Fibroblast of mammary gland (primary cell): ENCODE measurements at places on chromosomes 12 and 14.

DNA sequence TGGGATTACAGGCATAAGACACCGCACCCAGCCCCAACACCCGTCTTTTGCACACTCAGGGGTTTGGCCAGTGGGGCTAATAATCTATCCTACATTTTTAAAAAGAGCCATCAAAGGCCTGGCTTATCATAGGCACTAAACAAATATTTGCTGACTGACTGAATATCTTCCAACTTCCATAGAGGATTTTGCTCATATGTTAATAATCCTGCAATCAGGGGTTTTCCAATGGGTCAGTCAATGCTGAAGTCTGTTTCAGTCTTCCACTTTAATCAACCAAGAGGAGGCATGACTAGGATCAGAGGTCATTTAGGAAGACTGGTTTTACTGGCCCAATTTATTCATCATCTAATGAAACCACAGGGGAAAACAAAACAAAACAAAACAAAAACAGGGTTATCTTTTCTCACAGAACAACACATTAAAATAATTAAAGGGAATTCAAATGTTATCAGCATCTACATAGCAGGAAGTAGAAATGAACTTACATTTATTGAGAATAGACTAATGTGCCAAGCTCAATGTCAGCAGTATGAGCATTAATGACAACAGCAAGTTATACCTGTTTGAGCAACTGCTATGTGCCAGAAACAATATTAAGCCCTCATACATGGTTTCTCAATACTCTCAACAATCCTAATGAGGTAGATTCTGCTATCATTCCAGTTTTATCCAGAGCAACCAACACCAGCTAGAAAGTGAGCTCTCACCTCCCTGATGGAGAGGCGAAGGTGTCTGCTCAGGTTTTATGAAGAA is 372.2 kb downstream of the EGLN3 start:
- DNase-seq, result no peak

DNA sequence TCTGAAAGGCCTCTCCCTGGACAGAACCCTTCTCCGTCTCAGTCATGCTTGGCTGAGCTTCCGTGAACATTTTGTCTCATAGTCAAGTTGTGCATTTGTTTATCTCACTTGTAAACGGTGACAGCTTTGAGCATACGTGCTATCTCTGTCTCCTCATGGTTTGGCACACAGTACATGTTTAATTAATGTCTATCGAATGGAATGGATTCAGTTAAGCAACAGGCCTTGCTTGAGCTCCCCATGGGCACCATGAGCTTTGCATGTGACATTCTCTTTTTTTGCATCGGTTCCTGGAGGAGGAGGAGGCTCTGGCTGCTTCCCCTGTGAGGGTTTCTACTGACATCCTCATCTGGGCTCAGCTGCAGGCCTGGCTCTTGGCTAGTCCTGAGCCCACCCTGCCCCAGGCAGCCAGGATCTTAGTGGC is 80.0 kb downstream of the PRIMA1 start:
- DNase-seq, result no peak

- no peak for DNase-seq
These were observed 9.0 kb downstream of the PAPOLA start for GRCh38 chr14:96511146-96511545.

DNA sequence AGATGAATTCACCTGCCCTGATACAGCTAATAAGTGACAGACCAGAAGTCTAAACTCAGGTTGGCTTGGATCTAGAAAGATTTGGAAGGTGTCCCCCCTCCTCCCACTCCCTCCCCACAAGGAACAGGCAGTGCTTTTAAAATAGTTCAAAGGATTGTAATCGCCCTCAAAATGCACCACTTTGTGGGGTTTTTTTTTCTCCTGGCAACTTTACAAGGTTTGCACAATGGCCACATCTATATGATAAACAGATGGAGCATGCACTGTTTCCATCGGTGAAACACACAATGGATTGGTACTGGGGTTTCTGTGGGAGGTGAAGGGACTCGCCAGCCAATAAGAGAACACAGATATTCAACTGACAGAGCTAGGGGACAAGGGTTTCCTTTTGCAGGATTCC is 137.4 kb downstream of the LLPH start:
- peak; percentile 21 for DNase-seq

DNA sequence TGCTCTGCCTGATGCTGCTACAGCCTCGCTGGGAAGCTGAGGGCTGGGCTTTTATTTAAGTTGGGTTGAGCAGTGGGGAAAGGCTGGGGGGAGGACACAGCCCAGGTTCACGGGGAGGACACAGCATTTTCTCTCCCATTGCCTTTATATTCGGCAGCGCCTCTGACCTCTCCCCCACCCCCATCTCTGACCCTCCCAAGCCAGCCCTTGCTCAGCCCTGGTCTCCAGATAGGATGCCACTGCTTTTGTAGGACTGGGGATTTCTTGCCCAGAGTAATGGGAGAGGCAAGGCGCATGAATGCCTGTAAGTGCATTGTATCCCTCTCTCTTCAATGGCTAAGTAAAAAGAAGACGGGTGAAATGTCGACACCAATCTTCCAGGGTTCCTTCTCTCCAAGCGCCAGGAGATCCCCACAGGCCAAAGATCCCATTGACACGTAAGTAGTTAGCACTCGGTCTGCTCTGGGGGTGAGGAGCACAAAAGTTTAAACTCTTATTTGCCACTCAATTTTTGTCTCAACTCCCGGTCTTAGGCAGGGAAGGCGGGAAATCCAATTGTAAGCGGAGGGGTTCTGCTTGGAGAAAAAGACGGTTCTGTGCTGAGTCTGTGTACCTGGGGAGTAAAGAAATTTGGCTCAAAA is 4.6 kb downstream of the HOXC4 start:
- DNase-seq, result no peak

DNA sequence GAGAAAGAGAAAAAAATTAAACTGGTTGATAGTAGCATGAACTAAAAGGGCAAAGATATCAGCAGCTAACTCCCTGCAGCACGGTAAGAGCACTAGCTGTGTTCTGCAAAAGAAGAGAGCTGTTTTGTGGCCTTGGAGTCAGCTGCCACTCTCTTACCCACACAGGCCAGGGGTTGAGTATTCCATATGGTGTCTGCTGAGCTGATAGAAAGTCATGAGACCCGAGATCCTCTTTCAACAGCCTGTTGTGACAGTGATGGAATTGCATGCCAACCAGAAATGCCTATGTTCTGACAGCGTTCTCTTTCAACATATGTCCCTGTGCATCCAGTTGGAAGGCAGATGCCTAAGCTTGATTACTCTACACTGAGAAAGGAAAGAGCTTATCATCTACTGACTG is 39.9 kb downstream of the TMTC1 start:
- peak; percentile 99 for DNase-seq

GRCh38 chr12:125064492-125064891 is 743 bp upstream of the AACS start:
- DNase-seq, result no peak

GRCh38 chr14:23067847-23068788 is 10.8 kb upstream of the CDH24 start:
- no peak for DNase-seq

DNA sequence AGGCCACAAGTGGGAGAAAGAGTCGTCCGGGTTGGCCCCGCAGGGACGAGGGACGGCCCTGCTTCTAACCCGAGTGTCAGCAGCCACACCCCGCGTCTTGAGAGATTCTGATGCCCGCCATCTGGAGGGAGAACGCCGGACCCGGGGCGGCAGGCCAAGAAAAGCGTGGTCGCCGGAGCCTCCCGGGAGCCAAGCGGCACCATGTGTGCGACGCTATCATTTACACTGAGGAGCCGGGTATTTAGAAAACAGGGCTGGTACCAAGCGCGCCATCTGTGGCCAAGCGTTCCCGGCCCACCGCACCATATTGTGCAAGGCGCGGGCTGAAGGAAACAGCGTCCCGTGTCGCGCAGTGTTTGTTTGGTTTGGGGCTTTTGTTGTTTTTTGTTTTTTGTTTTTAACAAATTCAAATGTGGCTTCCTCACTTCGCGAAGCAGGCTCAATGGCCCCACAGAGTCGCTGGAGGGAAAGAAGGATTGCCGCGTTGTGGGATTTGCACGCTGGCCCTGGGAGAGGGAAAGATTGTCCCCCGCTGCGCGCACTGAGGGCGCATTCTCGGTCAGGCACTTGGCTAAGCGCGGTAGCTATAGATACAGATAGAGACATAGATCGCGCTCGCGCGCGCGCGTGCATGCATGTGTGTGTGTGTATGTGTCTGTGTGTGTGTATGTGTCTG is 153.8 kb downstream of the BCL11B start:
- DNase-seq, result no peak

- DNase-seq, result no peak
These were observed 73.1 kb downstream of the ZFP36L1 start for GRCh38 chr14:68719634-68720384.

DNA sequence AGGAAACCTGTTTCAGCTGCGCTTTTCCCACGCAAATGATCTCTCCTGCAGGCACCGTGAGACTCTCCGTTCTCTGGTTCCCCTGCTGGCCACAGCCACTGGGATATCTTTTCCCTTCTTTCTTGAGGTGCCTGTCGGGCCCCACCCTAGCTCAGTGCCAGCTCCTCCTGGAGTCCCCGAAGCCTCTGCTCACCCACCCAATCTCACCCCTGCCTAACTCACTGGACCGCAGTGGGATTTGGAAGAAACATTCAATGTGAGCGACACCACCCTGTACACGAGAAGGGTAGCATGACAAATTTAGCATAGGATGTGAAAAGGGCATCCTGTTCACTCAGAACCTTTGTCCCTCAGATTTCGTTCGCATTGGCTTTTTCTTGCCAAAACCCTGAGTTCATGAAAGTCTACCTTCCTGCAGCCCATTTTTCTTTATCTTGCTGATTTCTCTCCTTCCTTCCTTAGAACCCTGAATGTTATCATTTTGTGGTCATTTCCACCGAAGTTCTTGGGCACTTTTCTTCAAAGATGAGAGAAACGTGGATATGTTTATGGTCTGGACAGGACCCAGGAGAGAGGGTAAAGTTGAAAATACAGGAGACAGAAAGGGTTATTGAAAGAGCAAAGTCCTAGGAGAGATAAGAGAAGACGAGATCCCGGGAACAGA is 63.6 kb upstream of the ELK3 start:
- no peak for DNase-seq

- DNase-seq, result no peak
These were observed 9.8 kb downstream of the TMTC2 start for GRCh38 chr12:82696543-82696942.

- peak; percentile 39 for DNase-seq
These were observed 14.6 kb downstream of the CAPS2 start for GRCh38 chr12:75315518-75315917.

DNA sequence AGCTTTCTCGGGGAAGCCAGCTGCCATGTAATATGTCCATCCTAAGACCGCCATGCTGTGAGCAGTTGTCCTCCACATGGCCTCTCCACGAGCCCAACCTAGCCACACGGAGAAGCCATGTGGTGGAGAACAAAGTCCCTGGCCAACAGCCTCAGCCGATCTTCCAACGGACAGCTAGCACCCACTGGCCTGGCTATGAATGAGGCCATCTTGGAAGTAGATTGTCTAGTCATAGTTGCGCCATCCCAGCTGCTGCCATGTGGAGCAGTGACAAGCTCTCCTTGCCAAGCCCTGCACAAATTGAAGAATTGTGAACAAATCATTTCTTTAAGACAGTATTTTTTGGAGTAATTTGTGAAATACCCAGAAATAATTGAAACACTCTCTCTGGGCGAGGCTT is 49.3 kb upstream of the USP44 start:
- DNase-seq, result no peak
